ENCODE measurements at places on chromosomes 7 and 10.

- no peak for DNase-seq
Measured at GRCh38 chr7:141559961-141560360, 8.8 kb downstream of the AGK start.

DNA sequence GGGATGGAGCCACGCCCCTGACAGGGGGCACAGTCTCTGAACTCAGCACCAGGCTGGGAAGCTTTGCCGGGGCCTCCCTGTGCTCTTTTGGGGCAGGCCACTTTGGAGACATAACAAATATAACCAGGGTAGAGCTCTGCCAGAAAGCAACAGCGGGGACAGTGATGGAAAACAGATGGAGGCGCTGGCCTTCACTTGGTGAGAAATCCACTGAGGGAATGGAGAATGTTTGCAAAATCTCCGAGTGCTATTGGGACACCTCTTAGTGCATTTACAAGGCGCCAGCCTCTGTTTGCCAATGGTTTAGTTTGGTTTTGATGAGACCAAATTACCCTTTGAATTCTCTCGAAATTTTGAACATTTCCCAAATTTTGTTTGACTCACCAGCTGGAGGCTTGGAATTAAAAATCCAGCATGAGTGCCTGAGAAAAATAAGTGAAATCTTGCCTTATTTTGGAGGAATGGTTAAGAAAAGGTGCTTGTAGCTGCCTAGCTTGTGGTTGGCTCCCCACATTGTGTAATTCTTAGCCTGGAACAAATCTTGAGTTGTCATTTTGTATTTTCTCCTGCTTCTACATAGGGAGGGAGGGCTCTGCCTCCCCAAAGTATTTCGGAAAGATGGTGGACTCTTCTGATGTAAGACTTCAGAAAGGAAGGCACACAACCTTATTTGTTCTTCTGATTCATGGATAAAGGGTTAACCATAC lies 980.5 kb downstream of the LRMDA start:
- no peak for DNase-seq

GRCh38 chr10:101879456-101880231 lies 36.0 kb upstream of the KCNIP2 start:
- DNase-seq, result no peak

DNA sequence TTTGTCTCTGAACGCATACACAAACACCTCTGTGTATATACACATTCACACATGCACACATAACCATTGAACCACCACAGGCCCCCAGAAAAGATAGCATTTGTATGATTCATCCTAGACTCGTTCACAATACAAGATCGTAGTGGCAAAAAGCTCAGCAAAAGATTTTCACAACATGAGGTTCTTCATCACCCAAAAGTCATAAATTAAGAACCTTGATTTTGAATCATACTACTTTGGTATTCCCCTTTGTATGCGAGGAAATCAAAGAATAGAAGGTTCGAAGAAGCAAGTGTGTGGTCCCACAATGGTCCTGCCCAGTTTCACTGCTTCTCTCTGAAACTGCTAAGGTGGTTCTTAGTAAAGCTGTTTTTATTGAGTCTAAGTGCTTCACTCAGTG lies 200.7 kb downstream of the CELF2 start:
- DNase-seq, result no peak

- no peak for DNase-seq
Measured at GRCh38 chr10:69437321-69438259, 13.7 kb upstream of the TSPAN15 start.

- no peak for DNase-seq
Measured at GRCh38 chr7:118492466-118492865, 268.0 kb downstream of the ANKRD7 start.

DNA sequence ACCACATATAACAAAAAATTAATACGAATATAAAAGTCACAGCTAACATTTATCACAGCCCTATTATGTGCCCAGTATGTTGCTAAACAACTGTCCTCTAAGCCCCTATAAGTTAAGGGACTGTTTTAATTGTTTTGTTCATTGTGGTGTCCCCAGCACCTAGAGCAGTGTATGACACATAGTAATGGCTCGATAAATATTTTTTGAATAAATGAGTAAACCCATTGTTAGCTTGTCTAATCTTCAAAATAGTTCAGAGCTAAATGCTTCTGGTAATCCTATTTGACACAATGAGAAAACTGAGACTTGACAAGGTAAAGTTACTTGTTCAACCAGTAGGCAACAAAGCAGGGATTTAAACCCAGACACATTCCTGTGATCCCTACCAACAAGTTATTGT lies 78.4 kb upstream of the NEUROD6 start:
- no peak for DNase-seq

GRCh38 chr7:90720984-90721760 lies 125.1 kb downstream of the CDK14 start:
- no peak for DNase-seq

GRCh38 chr7:33971106-33971505 lies 65.8 kb downstream of the BMPER start:
- no peak for DNase-seq

DNA sequence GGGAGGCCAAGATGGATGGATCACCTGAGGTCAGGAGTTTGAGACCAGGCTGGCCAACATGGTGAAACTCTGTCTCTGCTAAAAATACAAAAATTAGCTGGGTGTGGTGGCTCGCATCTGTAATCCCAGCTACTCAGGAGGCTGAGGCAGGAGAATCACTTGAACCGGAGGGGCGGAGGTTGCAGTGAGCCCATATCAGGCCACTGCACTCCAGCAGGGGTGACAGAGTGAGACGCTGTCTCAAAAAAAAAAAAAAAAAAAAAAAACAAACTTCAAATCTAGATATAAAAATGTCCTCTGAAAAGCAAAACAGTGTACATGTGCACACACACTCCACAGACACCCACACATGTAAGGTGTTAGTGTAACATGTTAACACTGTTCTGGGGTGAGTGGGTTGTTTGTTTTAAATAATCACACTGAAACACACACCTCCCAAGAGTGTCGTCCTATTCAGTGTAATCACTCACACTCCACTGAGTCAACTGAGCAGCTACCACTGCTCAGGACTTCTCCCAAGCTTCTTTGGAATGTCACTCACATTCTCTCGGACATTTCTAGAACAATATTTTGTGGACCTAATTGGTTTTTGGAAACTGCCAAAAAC lies 12.8 kb upstream of the RGS10 start:
- DNase-seq, result no peak

DNA sequence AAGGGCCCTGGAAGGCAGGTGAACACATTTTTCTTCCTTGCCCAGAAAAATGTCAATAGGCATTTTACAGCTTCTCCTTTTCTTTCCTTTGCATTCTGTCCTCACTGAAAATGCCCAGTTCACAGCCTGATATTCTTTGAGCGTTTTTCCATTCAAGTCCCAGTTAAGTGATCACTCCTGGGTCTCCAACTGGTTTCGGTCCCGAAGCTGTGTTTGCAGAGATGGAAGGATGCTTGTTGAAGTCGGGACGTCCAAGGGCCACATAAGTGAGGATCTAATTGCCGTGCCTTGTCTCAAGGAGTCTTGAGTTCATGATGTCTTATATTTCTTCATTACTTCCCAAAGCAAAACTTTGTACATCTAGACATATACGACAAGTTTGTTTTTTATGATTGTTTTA lies 208.7 kb upstream of the PRKCQ start:
- DNase-seq, result no peak

DNA sequence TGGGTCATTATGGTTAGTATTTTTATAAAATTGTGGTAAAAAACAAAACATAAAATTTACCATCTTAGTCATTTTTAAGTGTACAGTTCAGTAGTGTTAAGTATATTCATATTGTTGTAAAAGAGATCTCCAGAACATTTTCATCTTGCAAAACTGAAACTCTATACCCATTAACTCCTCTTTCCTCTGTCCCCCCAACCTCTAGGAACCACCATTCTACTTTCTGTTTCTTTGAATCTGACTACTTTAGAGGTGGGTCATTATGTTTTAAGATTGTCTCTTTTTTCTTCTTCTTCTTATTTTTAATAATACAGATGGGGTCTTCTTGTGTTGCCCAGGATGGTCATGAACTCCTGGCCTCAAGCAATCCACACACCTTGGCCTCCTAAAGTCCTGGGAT lies 84.1 kb downstream of the DOCK4 start:
- DNase-seq, result no peak

DNA sequence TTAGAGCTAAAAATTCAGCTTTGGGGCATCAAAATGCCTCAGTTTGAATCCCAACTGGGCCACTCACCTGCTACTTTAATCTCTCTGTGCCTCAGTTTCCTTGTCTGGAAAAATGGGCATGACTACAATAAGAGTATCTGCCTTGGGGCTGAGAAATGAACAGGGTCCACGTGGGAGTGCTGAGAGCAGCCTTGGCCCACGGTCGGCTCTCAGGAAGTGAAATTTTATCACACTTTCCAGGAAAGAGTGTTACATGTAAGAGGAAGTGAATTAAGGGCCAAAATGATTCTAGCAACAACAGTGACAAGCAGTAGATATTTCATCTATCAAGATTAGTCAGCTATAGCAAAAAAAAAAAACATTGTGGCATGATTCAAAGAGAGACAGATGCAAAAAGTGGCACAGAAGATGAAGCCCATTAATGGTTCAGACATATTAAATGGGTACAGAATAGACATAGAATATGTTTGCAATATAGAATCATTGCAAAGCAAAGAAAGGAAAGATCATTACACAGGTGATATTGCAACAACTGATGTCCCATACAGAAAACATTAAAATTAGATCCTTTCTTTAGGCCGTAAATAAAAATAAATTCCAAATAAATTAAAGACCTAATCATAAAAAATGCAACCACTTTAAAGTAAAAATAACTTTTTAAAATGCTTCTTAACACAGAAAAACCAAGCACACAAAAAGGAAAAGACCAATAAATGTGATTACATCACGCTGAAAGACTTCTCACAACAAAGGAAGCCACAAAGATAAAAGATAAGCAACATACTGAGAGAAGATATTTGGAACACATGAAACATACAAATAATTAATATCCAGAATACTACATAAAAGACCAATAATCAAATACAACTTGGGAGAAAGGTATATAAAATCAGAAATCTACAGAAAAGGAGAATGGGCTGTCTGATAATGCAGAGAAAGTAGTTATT lies 4.3 kb downstream of the TMEM273 start:
- no peak for DNase-seq

DNA sequence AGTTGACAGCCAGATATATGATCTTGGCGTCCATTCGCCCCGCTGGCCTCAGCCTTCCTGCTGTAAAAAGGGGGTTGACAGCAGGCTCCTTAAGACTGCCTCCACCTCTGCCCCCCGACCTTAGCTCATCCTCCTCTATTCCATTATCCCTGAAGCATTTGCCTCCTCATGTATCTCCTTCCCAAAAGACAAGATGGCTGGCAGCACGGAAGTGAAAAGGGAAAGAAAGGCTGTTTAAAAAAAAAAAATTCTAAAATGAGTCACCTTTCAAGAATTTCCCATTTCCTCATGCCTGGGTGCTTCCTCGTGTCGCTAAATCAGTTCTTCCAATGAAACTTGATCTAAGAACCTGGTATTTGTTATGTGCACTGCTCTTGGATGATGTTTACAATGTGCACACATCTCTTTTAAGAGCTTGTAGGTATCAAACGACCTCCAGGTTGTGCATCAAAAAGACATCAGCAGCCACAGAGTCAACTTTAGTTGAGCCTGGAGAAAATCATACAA lies 1.7 kb downstream of the SCRN1 start:
- no peak for DNase-seq

- DNase-seq, result no peak
Measured at GRCh38 chr10:127440371-127440770, 108.7 kb upstream of the NPS start.

GRCh38 chr10:71094712-71095390 lies 117.5 kb upstream of the UNC5B start:
- no peak for DNase-seq

- DNase-seq, result no peak
Measured at GRCh38 chr10:113178771-113179170, 228.7 kb downstream of the TCF7L2 start.

GRCh38 chr10:1745780-1746456 lies 8.6 kb upstream of the ADARB2 start:
- no peak for DNase-seq

GRCh38 chr7:73831834-73832651 lies 1.2 kb downstream of the CLDN4 start:
- DNase-seq, result no peak

DNA sequence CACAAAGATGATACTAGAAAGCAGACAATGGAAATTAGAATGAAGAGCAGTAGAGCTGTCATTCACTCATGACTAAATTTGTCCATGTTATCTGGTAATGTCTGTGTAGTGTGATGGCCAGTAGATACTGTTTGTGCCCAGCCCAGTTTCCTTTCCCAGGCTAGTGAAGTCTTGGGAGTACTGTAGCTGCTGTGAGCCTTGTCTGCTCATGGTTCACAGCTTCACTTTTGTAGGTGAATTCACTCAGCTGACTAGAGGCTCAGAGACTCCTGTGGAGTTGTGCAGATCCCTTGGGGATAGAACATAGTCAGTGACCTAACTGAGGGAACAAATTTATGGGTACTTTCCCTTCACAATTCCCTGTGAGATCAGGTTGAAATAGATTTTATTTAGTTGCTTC lies 572.5 kb downstream of the ARL4A start:
- DNase-seq, result no peak

GRCh38 chr10:69938541-69938991 lies 114.1 kb upstream of the MACROH2A2 start:
- no peak for DNase-seq

- DNase-seq, result no peak
Measured at GRCh38 chr10:134247-135131, 766 bp upstream of the ZMYND11 start.

- no peak for DNase-seq
Measured at GRCh38 chr10:43899224-43899959, 250.7 kb upstream of the ZNF32 start.

- no peak for DNase-seq
Measured at GRCh38 chr7:28591725-28592349, 179.5 kb downstream of the CREB5 start.

DNA sequence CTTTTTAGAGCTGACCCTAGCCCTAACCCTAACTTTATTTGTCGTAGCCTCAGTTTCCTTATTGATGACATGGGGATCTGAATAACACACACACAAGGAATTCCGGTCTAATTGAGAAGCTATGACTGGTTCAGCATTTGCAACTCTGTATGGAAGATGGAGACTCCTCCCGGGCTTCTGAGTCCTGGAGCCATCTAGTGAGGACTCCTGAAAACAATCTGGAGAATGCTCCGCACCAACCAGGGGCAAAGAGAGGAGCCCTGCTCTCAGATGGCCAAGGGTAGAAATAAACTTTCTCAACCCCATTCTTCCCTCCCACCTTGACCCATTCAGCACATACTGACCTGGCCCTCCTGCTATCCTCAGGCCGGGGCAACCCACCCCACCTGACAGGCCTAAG lies 26.4 kb downstream of the MBL2 start:
- DNase-seq, result no peak

GRCh38 chr7:39754326-39755120 lies 131.2 kb downstream of the RALA start:
- DNase-seq, result no peak

GRCh38 chr7:101829821-101830220 lies 12.4 kb downstream of the CUX1 start:
- DNase-seq, result no peak

GRCh38 chr7:110090110-110090820 lies 1000.7 kb upstream of the LRRN3 start:
- DNase-seq, result no peak

GRCh38 chr10:69578508-69578991 lies 5.3 kb upstream of the NEUROG3 start:
- no peak for DNase-seq

GRCh38 chr10:78779339-78779955 lies 289.3 kb upstream of the ZMIZ1 start:
- DNase-seq, result no peak

- no peak for DNase-seq
Measured at GRCh38 chr7:107666790-107667189, 6.2 kb downstream of the SLC26A4 start.

GRCh38 chr10:90738885-90739284 lies 119.0 kb downstream of the HTR7 start:
- DNase-seq, result no peak

Data from GM12878 (cell line).